Right ventricle myocardium inferior (tissue), 1 donor: ENCODE measurements at places on chromosomes 6 and 20. TPM values are rescaled to one million over a fixed set of nuclear protein-coding genes. Genes with fewer than 3 reads are reported as not detected.

DNA sequence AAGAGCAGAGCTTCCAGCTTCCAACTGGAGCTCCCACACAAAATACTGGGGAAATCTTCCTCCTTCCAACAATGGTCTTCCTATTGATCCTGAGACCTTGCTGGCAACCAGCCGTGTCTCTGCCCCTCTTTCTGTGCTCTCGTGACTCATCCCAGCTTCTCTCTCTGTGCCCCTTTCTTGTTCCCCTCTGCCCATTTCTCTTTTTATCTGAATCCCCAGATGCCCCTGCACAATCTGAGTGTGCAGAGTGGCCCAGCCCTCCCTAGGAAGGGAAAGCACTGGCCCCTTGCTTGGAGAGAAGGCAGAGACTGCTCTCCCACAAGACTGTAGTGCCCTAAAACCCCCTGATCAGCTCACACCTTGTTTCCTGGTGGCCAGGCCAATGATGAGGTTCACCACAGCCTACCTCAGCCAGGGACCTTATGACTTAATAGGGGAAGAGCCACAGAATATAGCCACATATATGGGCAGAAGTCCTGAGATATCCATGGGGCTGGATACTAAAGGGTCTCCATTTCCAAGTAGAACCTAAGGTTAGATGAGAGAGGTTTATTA, 23.1 kb upstream of the MAS1L start:
- DNase-seq: no peak

- no peak for DNase-seq
These were observed 19.7 kb upstream of the MROH8 start for GRCh38 chr20:37198932-37199660.

GRCh38 chr20:60055740-60056139, 97.5 kb downstream of the CDH26 start:
- peak; percentile 93 for DNase-seq

- no peak for DNase-seq
These were observed 37.8 kb downstream of the ILRUN start for GRCh38 chr6:34658605-34659265.

DNA sequence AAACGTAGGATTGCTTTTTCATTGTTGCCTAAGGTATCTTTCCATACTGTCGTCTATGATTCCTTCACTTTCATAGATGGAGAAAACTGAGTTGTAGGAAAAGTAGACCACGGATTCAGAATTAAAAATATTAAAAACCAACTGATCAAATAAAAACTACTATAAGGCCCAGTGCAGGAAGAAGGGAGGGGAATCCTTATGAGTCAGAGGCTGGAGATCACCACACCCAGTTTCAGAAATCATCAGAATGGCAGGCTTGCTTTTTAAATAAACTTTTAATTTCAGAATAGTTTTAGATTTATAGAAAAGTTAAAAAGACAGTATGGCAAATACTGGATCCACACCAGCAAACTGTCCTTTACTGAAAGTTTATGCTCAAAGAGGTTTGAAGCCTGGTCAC, 32.0 kb upstream of the POPDC3 start:
- DNase-seq: no peak

DNA sequence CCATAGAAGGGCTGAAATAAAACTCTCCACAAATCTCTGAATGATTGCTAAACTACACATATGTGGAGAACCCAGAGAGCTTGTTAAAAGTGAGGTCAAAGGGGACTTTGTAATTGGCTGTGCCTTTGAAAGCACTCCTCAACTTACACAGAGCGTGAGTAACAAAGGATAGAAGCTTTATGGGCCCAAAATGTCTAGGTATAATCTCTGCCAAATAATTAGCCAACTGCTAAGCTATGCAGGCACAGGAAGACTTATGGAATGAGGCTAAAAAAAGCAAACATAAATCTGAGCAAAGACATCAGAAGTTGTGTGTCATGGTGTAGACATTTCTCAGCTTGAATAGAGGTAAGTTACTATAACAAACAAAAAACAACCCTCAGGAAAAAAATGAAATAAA, 23.3 kb upstream of the UST start:
- DNase-seq: no peak

DNA sequence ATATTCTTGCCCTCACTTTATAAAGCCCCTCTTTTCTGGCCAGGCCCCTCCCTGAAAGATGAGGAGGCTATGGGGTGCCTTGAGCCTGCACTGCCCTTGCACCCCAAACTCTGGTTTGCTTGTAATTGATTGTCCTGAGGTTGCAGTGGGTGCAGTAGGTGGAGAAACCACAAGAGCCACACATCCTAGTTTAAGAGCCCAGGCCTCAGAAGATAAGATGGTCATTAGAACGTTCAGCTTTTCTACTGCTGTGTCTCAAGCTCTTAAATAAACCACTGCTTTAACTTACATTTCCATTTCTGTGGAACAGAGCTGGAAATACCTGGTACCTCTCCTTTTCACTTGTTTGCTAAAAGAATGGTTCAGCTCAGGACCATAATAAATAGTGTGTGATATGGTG, 9.0 kb downstream of the MRAP2 start:
- no peak for DNase-seq

- no peak for DNase-seq
These were observed 2.2 kb downstream of the QKI start for GRCh38 chr6:163416557-163417253.

GRCh38 chr6:114312931-114313330, 29.9 kb downstream of the HS3ST5 start:
- DNase-seq: no peak

DNA sequence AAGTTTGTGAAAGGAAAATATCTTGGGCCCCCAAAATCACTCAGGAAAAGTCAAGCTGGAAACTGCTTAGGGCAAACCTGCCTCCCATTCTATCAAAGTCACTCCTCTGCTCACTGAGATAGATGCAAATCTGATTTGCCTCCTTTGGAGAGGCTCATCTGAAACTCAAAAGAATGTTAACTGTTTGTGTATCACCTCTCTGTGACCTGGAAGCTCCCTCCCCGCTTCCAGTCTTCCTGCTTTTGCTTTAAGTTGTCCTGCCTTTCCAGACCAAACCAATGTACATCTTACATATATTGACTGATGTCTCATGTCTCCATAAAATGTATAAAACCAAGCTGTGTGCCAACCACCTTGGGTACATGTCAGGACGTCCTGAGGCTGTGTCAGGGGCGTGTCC, 331.4 kb upstream of the QKI start:
- no peak for DNase-seq

DNA sequence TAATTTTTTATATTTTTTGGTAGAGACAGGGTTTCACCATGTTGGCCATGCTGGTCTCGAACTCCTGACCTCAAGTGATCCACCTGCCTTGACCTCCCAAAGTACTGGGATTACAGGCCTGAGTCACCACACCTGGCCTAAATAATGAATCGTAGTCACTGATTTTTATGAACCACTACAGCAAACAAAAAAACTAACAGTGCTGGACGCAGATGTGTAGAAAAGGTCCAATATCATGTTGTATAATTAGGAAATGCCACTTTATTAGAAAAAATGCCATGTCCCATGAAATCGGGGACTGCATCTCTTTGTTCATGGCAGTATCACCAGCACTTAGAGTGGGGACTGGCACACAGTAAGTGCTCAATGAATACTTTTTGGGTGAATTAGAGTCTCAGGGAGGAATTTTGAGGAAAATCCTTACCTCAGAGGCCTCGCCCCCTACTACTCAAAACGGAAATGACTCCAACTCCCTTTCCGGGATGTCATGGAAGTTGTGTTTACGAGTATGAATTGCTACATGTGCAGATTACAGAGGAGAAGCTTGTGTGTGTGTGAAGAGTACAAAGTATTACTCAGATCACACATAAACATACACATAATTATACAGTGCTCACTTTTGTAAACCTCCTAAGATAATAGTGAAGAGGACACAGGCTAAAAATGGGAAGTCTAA, 43.6 kb upstream of the FAM50B start:
- no peak for DNase-seq

DNA sequence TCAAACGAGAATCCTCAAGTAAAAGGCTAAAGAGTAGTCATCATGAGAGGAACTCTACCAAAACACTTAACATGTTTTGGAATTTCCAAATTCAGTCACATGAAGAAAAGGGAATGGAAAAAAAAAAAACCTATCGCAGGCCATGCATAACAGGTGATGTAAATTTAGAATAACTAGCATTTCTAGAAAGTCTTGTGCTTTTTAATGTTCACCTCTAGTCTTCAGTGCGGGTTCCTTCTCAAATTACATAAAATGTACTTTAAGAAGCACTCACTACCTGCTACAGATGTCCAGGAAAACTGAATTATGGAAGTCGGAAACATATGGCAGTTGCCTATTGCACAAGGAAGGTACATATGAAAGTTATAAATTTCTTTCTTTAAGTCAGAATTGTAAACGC, 6.1 kb upstream of the TBX18 start:
- DNase-seq: no peak

- no peak for DNase-seq
These were observed 43.2 kb upstream of the OGFRL1 start for GRCh38 chr6:71245265-71246049.

GRCh38 chr6:62285612-62286469, at the start of gene KHDRBS2:
Gene KHDRBS2 (minus strand): TSS chr6:62286225.
- DNase-seq: peak; percentile 88

DNA sequence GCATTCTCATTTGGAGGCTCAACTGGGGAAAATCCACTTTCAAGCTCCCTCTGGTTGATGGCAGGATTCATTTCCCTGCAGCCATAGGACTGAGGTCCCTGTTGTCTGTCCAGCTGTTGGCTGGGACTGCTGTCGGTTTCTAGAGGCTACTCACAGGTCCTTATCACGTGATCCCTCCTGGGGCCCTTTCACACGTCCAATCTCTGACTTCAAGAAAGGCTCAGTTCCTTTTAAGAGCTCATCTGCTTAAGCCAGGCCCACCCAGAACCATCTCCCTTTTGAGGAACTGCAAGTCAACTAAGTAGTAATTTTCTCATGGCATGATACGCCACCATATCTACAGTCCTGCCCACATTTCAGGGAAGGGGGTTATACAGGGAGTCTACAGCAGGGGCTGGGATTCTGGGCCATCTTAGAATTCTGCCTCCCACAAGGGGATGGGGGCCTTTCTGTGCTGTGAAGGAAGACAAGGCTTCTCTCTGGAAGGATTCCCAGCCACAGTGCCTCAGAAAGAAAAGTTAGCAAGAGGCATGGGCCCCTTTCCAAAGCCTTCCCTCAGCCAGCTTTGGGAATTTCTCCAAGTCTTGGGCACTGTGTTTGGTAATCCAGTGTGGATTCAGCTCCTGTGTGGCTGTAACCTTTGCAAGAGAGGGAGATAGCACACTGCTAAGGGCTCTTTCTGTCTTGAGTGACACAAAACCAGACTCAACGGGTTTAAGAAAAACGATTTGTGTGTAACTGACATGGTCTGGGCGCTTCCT, 66.4 kb downstream of the CTCFL start:
- no peak for DNase-seq

DNA sequence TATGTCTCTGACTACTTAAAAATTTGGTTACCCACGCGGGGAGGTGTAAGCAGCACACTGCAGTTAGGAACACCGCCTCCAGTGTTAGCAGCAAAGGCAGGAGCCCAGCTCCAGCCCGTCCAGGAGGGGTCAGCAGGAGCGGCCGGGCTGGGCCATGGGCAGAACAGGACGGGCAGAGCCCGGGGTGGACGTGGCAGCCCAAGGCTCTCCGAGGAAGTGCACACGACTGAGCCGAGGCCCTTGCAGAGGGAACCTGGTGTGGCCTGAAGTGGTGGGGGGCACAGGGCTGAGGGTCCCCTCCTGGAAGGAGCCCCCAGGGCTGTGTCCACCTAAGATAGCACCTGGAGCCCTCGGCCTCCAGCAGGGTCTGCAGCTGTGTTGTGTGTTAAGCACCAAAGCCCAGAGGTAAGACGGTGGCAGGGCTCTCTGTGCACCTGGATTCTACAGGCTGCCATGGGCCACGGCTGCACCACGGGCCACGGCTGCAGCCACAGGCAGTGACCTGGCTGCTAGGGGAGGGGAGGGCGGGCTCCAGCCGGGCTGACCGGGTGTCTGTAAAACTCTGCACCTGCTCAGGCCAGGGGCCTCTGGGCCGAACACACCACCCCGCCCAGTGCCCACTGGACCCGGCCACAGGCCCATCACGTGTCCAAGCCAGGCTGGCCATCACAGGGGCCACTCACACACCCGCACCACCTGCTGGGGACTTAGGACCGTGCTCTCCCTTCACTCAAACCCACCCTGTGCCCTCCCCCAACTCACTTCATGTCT, 6.6 kb downstream of the SLC2A4RG start:
- DNase-seq: no peak

- DNase-seq: no peak
These were observed 94.9 kb upstream of the CD83 start for GRCh38 chr6:14022673-14023072.

GRCh38 chr6:149246691-149247384, 70.7 kb upstream of the TAB2 start:
- DNase-seq: no peak

- DNase-seq: no peak
These were observed 54.9 kb upstream of the NT5E start for GRCh38 chr6:85394853-85395538.

DNA sequence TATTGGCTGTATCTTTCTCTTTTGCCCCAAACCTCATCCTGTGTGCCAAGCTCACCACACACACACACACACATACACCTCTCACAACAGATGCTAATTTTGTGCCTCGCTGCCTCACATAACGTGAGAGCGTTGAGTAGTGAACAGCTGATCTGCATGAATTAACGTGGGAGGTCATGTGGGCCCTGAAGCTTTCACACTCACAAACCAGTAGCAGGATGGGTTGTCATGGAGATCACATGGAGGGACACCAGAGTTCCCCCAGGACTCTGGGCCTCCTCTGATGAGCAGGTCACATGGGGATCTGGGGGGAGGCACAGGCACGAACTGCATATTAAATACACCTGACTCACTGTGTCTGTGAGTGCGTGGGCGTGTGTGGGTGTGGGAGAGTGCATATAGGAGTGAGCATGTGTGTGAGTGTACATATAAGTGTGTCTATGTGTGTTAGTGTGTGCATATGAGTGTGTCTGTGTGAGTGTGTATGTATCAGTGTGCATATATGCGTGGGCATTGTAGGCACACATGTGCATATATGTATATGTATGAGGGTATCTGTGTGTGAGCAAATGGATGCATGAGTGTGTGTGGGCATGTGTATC, 62.7 kb upstream of the SULF2 start:
- DNase-seq: no peak

Gene ABHD16B
- not detected for total RNA-seq

Gene MAPK13
- total RNA-seq: 0.70 TPM

Gene CAGE1
- 0.11 TPM for total RNA-seq

Gene RAET1L
- not detected for total RNA-seq

Gene CDH4
- 0.08 TPM for total RNA-seq

Gene SLC12A5
- not detected for total RNA-seq

Gene PTCRA
- total RNA-seq: not detected

Gene ME1
- 24.8 TPM for total RNA-seq

Gene LPIN3
- 18.1 TPM for total RNA-seq

Gene SIRPB1
- total RNA-seq: 0.68 TPM

Gene TUBB2B
- total RNA-seq: 0.97 TPM

Gene CST4
- not detected for total RNA-seq

Gene DUSP15
- 2.9 TPM for total RNA-seq

Gene XKR7
- total RNA-seq: not detected

Gene CLIC5
- total RNA-seq: 312 TPM

Gene EFCAB8
- total RNA-seq: 0.43 TPM
